ENCODE measurements at places on chromosomes 3 and 15.

- no peak for DNase-seq
Measured at GRCh38 chr15:80709542-80709941, 14.4 kb downstream of the ABHD17C start.

DNA sequence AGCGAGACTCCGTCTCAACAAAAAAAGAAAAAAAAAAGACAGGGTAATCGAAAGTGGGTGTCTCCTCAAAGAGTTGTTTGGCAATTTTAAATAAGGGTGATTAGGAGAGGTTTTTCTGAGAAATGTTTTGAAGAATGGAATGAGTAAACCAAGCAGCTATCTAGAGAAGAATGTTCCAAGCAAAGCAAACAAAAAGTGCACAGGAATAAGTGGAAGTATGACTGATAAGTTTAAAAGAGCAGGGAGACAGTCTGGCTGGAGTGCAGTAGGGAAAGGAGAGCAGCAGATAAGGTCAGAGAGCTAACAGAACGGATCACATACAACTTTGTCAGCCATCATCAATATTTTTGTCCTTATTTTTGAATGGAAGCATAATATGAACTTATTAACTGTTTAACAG lies 853.5 kb downstream of the TUSC7 start:
- no peak for DNase-seq

GRCh38 chr3:186636536-186636935 lies 3.7 kb upstream of the FETUB start:
- DNase-seq = no peak

- no peak for DNase-seq
Measured at GRCh38 chr3:72896996-72897757, 9.3 kb downstream of the GXYLT2 start.

DNA sequence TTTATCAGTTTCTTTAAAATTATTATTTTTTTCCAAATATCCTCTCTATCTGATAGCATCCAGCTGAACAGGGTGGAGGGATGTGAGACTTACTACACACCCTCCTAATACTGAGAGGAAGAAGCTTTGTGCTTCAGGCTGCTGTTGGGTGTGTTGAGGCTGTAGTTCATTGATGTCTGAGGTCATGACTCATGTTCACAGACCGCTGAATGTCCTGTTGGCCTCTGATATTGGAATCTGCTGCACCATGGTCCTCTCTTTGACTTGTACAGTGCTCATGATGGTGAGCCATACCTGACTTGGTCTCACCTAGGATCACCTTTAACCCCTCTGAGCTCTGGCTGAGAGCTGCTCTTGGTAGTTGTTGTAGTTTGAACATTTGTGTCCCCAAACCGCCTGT lies 302.9 kb downstream of the SATB1 start:
- DNase-seq = no peak

- DNase-seq = no peak
Measured at GRCh38 chr15:58510715-58511598, 79.2 kb downstream of the LIPC start.

GRCh38 chr3:10281951-10282350 lies 10.8 kb downstream of the GHRL start:
- no peak for DNase-seq

DNA sequence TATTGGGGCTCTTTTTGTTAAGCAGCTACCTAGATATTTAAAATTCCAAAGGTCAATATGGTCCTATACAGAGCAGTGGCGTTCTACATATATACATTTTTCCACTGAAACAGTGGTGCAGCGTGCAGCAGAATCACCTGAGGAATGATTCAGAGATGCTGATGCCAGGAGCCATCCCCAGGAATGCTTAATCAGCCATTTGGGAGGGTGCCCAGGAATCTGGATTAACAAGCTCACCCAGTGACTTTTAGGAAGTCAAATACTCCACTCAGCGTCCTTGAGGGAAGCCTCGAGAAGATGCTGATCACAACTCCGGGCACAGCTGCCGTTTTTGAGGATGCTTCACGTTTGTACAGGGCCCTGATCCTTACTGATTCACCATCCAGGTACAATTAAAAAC lies 82.6 kb upstream of the ARHGEF3 start:
- DNase-seq = no peak

GRCh38 chr3:14169871-14170270 lies 8.5 kb downstream of the XPC start:
- DNase-seq = no peak

GRCh38 chr3:62818347-62818746 lies 56.9 kb downstream of the CADPS start:
- no peak for DNase-seq

Measured in NCI-H446 (cell line).